GM23338 (cell line): ENCODE measurements at places on chromosomes 6 and 20. TPM values are rescaled to one million over a fixed set of nuclear protein-coding genes. Genes with fewer than 3 reads are reported as not detected.

GRCh38 chr6:83514466-83514865 lies 2.1 kb downstream of the PRSS35 start:
- no peak for DNase-seq

Gene THEMIS
- total RNA-seq: not detected in 2 replicates

- DNase-seq: peak; percentile 1
Measured at GRCh38 chr20:11301699-11302098, 616.0 kb upstream of the BTBD3 start.

- DNase-seq: no peak
Measured at GRCh38 chr20:39651645-39652325, 689.6 kb downstream of the DHX35 start.

DNA sequence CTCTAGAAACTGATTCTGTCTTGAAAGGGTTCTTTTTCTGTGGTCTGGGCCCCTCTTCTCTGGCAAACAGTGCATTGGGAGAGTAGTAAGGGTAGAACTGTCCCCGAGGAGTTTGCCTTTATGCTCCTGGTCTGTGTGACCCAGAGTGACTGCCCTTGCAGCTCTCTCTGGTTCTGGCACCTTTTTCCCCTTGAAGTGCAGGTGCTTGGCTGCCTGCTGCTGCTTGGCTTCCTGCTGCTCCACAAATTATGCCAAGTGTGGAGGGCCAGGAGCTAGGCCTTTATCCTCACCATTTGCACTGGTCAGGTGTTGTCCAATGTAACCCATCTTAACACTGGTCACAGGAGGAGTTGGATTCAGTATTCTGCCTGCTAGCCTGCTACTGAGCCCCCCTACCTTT lies 11.2 kb downstream of the KIZ start:
- DNase-seq: no peak

Gene PLA2G7
- 1.7 and 2.8 TPM in 2 replicates for total RNA-seq

DNA sequence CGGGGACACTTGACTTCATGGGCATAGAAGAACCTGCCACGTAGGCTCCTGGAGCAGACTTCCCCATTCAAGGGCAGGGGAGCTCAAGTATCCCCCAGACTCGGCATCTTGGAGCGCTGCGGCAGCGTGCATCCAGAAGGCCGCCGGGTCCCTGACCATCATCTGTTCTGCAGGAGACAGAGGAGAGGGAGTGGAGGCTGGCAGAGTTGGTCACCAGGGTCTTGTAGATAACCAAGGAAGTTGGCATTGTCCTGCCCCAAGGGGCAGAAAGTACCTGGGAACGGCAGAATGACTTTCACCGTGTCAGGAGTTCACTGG lies 82.8 kb downstream of the TCP11 start:
- DNase-seq: no peak

DNA sequence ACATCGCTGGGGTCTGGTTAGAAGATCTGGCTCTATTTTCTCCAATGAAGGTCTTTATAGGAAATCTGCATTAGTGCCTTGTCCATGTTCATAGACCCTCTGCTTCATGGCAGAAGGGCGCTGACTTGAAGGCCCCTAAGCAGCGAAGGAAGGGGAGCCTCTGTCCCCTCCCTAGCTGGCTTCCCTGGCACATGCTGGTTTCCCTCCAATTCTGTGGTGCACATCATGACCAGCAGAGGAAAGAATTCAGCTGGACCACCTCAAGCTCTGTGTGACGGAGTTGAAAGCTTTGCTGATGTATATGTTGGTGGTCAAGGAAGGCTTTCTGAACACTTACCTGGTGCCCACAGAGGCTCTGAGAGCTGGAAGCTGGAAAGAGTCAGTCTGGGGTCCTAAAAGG lies 129.7 kb upstream of the MYLIP start:
- no peak for DNase-seq

GRCh38 chr6:166365221-166365620 lies 17.5 kb downstream of the MPC1 start:
- DNase-seq: peak; percentile 91

Gene COL11A2
- 1.3 and 2.7 TPM in 2 replicates for total RNA-seq

Gene FAM162B
- 5.9 and 6.3 TPM in 2 replicates for total RNA-seq

GRCh38 chr6:84897011-84897410 lies 132.6 kb upstream of the TBX18 start:
- DNase-seq: no peak

DNA sequence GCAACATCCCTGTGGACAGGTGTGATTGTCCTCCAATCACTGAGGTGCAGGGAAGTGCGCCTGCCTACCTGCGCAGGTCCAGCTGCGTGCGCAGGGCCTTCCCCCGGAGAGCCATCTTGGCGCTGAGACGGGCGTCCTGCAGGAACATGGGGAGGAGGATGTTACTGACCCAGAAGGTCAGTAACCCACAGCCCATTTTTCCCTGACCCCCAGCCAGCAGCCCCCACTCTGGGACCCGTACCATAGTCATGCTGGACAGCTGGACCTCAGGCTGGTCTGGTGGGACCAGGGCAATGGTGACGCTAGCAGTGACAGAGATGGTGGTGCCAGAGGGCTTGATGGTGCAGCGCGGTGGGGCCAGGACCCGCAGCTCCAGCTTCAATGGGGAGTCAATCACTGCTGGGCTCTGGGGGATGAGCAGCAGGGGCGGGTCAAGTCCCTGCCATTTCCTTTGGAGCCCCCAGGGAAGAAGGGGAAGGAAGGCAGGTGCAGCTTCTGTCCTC lies 9.7 kb downstream of the PLTP start:
- no peak for DNase-seq

Gene MICB
- total RNA-seq: 20.8 and 23.8 TPM in 2 replicates

Gene EYA4
- total RNA-seq: 0.16 and 0.21 TPM in 2 replicates

DNA sequence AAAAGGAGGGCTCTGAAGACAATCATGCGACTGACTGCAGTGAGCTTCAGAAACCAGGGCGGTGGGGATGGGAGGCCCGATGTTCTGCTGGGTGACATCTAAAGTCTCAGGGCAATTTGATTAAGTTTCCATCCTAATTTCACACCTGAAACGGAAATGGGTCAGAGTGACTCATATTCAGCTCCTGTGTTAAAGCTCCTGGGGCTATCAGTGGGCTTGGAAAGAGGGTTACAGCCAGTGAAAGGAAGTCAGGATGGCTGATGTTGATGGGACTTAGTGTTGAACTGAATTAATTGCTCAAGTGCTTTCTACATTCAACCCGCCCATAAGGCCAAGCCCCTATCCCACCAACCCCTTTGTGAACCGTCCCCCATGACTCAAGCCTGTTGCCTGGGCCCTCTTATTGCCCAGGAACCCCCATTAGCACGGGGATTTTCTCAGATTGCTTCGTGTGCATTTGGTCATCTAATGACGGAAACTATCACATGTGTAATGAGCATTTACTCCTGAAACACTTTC lies 47.1 kb upstream of the TBC1D7 start:
- no peak for DNase-seq

DNA sequence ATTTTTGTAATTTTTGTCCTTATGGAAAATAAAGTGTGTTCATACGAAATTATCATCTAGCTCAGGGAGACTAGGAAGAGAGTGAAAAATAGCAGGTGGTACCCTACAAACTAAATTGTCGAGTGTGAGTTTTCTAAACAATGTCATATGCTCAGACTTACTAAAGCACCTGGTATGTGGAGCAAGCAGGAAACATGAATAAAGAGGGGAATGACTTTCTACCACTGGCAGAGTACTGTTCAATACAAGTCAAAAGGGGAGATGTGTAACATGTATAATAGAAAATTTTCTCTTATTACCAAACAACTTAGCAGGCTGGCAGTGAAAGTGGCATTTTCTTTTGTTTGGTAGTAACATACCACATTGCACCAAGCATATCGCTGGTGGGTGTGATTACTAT lies 36.1 kb downstream of the CTNNBL1 start:
- no peak for DNase-seq

Gene OPRL1
- 0.74 and 1.1 TPM in 2 replicates for total RNA-seq

Gene CST1
- 1.8 and 2.7 TPM in 2 replicates for total RNA-seq

Gene PSMB9
- 2.8 TPM in 1 of 2 replicates, not detected in the other for total RNA-seq

DNA sequence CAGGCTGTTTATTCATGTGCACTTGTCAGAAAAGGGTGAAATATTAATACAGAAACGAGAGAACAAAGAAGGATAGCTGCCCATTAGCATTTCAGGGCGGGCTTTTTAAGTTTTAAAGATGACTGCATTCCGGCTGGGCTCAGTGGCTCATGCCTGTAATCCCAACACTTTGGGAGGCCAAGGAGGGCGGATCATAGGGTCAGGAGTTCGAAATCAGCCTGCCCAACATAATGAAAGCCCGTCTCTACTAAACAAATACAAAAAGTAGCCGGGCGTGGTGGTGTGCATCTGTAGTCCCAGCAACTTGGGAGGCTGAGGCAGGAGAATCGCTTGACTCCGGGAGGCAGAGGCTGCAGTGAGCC lies 130.5 kb downstream of the HFE start:
- peak; percentile 70 for DNase-seq

Gene RPL10A
- total RNA-seq: 1,297 and 1,329 TPM in 2 replicates

DNA sequence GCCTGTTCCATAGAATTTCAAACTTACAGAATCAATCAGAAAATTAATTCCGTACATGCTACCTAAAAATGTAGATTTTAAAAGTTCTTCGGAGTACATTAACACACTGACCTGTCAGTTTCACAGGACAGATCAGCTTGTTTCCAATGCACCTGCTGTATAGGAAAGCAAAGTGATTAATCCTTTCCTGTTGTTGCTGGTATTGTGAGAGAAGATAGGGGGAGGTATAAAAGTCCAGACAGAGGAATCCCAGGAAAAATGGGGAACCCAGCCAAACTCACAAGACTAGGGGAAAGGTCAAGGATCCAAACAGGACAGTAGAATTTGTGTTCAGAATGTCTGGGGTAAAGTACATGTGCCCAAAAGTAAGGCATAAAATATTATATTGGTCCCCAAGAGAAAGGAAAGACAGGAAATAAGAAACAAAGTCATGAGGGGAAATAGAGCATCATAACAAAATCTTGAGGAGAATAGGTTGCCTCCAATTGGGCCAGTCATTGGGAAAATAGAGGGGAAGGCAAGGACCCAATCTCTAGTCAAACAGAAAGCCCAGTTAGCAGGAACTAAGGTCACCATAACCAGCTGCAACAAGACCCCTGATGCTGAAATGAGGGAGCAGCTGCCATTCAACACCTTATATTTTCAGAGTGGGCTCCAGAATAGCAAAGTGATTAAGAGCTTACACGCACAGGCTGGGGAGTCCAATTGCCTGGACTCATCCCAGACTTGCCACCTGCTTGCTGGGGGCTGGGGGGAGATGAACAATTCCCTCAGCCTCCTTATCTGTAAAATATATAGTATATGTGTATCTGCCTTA lies 10.3 kb downstream of the FILIP1 start:
- DNase-seq: no peak

Gene FANCE
- 18.5 and 25.5 TPM in 2 replicates for total RNA-seq

Gene INSM1
- total RNA-seq: 1.2 and 2.2 TPM in 2 replicates

Gene HLA-DRB5
- not detected in 2 replicates for total RNA-seq

GRCh38 chr6:129638055-129638684 lies 71.8 kb downstream of the ARHGAP18 start:
- no peak for DNase-seq

Gene CUL9
- 11.3 and 14.2 TPM in 2 replicates for total RNA-seq

Gene RRAGD
- total RNA-seq: 20.1 and 22.1 TPM in 2 replicates

Gene HTR1E
- total RNA-seq: 0.19 TPM in 1 of 2 replicates, not detected in the other

- no peak for DNase-seq
Measured at GRCh38 chr20:35840421-35840820, 68.6 kb downstream of the PHF20 start.

Gene RFX6
- total RNA-seq: 0.31 and 0.35 TPM in 2 replicates

Gene TPD52L1
- total RNA-seq: 13.5 and 22.8 TPM in 2 replicates

DNA sequence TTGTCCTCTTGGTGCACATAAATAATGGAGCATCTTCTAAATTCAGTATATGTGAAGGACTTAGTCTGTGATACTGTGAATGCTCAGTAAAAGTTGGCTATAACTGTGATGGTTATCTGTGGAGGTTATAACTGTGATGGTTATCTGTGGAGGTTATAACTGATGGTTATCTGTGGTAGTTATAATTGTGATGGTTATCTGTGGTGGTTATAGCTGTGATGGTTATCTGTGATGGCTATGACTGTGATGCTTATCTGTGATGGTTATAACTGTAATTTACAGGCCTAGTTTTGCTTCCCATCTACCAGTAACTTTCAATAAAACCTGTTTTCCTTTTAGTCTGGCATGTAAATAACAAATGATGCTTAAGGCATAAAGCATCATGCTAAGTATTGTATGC lies 16.5 kb downstream of the PTK7 start:
- DNase-seq: no peak

Gene CD93
- 0.04 TPM in 1 of 2 replicates, not detected in the other for total RNA-seq

GRCh38 chr6:72032086-72032485 lies 145.7 kb downstream of the RIMS1 start:
- no peak for DNase-seq

DNA sequence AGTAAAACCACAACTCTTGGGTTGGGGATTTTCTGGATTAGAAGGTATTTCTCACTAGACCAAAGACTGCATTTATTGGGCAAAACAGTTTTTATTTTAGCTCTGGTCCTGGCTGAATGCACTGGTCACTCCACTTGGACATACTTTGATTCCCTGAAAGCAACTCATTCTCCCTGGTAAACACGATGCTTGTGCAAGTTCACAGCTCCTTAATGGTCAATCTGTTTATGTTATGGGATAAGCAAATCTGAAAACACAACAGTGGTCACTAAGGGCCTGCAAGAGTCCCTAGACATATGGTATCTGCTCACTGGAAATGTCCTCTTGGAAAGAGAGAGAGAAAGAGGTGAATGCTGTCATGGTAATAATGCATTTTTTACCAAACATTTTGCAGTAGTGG lies 559.8 kb downstream of the CDH26 start:
- no peak for DNase-seq

- DNase-seq: peak; percentile 76
Measured at GRCh38 chr20:2521369-2522305, 12.9 kb upstream of the ZNF343 start.

GRCh38 chr6:107217248-107217647 lies 101.9 kb upstream of the BEND3 start:
- DNase-seq: no peak

DNA sequence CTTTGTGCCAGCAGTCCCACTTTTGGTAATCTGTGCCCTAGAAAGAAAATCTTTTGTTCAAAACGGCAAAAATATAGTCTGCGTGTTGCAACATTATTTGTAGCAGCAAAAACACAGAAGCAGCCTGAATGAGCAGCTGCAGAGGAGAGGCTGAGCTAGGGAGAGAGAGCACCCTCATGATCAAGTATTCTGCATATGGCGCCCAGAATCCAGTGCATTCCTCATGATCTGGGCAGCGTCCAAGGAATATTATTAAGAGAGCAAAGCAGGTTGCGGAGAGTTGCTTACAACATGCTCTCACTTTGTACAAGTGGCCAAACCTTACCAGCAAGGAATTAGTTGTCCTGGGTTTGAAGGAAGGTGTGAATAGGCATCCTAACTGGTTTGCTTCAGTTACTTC lies 25.9 kb downstream of the KIZ start:
- no peak for DNase-seq

- no peak for DNase-seq
Measured at GRCh38 chr20:19000078-19000477, 186.5 kb downstream of the SCP2D1 start.

DNA sequence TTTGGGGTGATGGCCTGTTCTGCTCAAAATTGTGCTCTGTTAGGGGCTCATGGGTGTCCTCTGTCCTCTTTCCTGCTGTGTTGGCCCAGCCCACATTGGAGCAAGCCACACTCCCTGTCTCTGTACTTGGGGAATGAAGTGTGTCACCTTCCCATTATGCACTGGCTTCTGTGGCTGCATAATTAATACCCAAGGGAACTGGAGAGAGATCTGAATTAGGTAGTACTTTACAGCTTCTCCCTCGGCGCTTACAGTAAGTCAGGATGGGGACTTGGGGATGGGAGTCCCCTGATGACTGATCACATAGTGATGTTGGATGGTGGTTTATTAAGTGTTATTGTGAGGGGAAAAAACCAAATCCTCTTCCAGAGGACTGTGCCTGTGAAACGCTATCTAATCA lies 116.6 kb downstream of the FOXO3 start:
- DNase-seq: no peak
